ENCODE measurements at places on chromosomes 11 and 22. TPM values are rescaled to one million over a fixed set of nuclear protein-coding genes. Genes with fewer than 3 reads are reported as not detected.

DNA sequence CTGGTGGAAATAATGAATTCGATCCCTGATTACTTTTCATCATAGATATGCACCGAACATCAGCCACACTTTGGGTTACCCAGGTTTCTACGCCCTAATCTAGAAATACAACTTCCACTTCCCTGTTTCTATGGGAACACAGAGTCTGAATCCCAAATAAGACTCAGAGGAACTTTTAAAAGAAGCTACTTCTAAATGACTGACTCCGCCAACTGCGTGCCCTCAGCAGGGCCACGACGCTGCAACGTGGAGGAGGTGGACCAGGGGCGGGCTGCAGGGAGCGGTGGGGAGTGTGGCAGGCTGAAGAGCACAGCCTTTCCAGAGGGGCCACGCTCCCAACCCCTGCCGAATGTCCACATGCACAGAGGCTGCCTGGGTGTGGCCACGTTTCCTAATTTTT is 304.0 kb downstream of the SHANK2 start:
- DNase-seq, result no peak

DNA sequence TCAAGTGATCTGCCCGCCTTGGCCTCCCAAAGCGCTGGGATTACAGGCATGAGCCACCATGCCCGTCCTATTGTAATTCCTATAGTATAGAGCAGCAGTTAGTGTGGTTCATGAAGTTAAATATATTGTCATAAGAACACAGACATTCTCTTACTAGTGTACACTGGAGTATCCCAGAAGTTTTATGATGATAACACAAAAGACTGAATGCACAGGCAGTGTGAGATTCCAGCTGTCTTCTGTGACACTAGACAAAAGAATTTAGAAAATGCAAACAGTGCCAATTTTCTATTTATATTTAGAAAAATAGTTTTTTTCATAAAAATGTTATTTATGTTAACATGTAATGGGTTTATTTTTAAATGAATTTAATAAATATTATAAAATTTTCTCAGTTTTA is 39.4 kb upstream of the RBX1 start:
- no peak for DNase-seq

GRCh38 chr11:1174441-1175370 is 17.0 kb downstream of the MUC5AC start:
- DNase-seq, result no peak

The A4GALT gene
- total RNA-seq, result 13.8 TPM

The UPB1 gene
- not detected for total RNA-seq

- no peak for DNase-seq
Observed at GRCh38 chr22:46561435-46561905, 24.1 kb upstream of the CELSR1 start.

The TECTA gene
- 0.77 TPM for total RNA-seq

DNA sequence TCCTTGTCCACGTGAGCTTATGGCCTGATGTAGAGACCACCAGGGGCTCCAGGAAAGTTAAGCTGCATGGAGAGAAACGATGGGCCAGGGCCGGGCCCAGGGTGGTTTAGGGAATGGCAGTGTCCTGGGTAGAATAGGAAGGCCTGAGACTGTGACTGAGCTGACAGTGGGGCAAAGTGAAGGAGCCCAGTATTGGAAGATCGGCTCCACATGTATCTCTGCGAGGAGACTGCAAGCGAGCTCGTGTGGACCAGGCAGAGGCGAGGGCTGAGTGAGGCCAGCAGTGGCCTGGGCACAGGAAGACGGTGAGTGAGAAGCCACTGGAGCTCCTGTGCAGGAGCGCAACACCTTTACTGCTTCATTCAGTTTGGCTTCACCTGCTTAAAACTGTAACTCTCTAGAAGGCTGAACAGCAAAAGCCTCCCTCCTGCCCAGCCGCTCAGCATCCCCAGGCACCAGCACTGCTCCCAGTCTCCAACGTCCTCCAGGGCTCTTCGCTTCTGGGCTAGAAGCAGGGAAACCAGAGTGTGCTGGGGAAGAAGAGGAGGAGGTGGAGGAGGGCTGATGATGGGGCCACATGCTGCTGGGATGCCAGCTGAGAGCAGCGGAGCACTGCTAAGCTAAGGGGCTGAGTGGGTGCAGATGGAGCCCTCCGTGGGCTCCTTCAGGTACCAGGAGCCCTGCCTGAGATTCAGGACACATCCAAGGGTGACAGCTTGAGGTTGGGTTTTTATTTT is 13.5 kb downstream of the TCIRG1 start:
- DNase-seq, result no peak

GRCh38 chr11:85619499-85619898 is 7.6 kb downstream of the DLG2 start:
- DNase-seq, result no peak

The ARHGAP8 gene
- 48.7 TPM for total RNA-seq

DNA sequence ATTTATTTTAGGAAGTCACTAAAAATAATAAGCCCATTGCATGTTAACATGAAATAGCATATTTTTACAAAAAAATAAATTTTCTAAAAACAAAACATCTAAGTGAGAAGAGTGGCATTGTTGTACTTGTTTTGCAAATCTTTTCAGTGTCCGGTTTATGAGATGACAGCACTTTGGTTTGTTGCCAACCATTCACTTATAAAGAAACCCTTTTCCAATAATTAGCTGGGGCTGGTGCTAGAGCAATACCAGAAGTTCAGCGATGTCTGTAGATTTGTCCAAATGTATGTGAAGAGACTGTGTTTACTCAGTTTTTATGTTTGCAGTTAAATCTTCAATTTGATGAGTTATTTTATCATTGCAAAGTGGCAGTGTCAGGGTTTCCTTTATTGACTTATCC is 22.1 kb upstream of the KRTAP5-7 start:
- DNase-seq, result no peak

DNA sequence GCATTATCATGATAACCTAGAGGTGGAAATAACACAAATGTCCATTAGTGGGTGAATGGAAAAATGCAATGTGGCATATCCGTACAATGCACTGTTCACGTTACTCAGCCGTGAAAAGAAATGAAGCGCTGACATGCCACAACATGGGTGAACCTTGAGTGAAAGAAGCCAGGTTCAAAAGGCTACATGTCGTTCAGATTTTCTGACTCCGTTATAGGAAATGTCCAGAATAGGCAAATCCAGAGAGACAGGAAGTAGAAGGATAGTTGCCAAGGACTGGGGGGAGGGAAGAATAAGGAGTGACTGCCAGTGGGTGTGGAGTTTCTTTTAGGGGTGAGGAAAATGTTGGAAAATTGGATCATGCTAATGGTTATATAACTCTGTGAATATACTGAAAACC is 133.8 kb downstream of the ATXN10 start:
- no peak for DNase-seq

DNA sequence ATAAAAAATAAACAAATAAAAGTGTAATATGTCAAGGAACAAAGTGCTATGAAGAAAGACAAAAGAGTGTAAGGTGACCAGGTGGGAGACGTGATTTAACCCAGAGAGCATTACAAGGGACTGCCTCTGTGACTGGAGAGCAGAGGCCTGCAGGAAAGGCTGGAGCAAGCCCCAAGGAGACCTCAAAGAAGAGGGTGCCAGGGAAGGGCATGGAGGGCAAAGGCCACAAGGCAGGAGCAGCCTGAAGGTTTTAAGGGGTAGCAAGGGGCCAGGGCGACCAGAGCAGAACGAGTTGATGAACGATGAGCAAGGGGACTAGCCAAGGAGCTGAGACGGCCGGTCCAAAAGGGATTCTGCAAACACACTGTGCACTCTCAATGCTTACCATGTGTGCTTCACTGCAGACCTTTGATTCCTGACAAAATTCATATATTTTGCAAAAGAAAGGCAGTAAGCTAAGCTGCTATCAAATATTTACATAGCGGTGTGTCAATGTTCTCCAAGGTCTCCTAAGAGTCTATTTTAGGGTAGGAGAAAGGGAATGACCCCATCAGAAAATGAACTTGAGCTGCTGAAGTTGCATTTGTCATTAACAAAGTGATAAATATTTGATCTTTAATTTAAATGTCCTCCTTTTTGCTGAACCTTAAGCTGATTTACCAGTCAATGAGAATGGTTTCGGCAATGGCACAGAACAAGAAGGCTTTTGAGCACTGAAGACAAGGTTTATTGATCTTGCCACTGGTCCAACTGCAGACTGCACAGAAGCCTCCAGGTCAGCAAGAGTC is 50.5 kb downstream of the SMCO4 start:
- DNase-seq, result no peak

The UPK3A gene
- total RNA-seq, result not detected

DNA sequence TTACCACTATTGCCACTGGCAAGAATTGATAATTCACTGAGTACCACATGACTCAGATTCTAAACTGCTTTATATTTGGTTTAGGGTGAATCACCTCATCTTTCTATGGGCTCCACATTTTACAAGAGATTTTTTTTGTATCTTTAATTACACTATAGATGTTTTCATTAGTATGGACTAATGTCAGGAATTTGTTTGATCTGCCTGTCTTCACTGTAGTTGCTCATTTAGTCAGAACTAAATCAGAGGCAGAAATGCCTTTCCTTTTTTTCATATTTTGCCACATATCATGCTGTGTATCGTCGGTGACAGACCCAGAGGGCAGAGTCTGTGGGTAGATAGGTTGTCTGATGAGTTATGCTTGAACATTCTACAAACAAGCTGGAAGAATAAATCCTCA is 524.1 kb downstream of the METTL15 start:
- DNase-seq, result no peak

GRCh38 chr22:35482974-35483373 is 57.7 kb upstream of the RASD2 start:
- no peak for DNase-seq

All from H1 (cell line).